NCI-H1930 (cell line): ENCODE measurements at places on chromosomes 4 and X.

DNA sequence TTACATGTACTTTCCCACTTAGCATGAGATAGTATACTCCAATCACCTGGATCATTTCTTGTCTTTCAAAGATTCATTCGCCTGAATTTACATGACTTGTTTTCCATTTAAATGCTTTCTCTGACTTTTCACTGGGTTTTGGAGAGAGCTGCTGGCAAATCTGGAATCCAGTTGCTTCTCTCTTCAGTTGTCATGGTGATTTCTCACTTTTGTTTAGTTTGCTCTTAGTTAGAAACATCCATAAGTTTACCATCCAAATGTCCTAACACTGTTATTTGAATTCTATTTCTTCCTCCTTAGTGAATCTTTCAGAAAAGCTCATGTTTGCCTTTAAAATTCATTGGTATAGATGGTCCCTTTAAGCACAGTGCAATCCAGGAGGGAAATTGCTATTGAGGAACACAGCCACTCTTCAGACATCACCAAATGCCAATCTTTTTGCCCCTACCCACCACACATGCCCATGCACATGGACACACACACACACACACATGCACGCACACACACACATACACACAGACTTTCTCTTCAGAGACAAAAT lies 51.7 kb downstream of the REELD1 start:
- no peak for DNase-seq

DNA sequence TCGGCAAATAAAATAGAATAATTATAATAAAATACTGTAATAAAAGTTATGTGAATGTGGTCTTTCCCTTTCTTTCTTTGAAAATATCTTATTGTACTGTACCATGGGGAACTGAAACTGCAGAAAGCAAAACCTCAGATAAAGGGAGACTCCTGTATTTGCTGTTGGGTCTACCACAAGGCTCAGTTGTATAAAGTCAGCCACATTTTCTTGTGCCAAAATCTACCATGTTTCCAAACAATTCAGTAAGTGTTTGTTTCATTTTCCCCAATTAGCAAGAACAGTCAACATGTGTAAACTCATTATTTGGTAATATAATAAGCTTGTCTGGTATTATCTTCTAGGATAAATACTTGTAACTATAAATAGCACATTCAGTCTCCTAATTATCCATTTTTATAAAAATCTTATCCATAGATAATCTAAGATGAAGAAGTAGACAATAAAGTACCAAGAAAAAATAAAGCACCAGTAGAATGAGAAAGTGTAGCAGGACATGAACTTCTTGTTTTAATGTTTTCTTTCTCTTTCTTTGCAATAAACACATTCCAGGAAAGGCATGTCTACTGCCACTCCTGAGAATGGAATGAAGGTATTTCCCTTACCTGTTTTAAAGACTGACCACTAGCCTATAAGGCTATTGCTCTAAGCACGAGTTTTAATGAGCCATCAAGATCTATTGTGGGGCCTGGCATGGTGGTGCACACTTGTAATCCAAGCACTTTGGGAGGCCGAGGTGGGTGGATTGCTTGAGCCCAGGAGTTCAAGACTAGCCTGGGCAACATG lies 15.0 kb upstream of the OTUD4 start:
- no peak for DNase-seq

DNA sequence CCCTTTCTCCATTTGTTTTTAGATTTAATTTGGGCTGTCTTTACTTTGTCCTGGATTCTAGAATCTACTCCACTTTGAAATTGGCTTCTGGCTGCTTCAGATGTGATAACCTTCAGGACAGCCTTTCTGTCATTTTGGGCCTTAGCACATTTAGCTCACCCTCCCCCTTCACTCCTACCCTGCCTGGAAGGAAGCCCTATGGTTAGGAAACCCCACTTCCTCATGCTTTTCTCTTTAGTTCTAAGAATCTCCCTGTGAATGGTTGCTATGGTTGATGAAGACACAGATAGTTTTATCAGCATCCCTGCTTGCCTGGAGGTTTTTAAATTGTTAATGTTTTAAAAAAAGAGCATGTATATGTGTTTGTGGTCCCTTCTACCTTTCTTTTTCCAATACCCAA lies 100.7 kb upstream of the PTPN13 start:
- DNase-seq, result no peak

DNA sequence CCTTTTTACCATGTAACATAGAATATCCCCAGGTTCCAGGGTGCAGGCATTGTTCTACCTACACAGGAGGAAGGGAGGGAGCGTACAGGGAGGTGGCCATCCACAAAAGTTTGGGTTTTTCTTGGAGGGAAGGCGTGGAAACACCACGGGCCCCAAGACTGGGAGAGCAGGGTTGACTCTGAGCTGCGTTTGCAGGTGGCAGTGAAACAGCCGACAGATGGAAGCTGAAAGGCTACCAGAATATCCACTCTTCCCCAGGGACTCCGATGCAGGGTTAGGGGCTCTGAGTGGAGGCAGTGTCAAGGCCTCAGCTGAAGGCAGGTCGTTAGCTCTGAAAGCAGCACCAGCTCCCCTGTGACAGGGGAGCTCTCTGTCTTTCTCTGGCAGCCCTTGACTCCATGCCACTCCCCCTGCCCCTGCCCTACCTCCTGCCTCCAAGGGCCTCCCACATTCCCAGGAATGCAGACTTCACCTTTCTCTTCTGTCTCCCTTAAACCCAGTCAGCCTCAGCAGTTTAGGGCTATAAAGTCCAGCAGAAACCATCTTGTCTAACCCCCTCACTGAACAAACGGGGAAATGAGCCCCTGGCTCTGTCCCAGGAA lies 14.0 kb upstream of the GLOD5 start:
- no peak for DNase-seq

DNA sequence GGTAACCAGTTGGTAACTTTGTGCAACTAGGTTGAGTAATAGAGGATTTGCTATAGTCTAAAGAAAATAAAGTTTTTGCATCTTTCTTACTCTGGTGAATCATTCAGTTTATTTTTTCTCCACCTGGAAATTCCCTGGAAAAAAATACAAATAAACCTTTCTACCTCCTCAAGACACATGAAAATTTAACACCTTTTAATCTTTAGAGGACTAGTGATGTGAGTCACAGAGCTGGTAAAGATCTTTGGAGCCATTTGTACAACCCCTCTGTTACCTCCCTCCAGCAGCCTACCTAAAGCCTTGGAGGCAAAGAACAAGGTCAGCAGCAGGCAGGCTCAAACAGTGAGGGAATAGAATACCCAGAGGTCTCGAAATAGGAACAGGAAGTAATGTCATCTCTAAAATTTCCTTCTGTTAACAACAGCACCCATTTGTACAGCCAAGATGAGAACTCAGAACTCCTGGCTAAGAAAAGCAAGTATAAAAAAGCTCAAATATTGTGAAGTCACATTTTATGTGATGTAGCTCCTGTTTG lies 10.2 kb upstream of the MAOB start:
- no peak for DNase-seq

DNA sequence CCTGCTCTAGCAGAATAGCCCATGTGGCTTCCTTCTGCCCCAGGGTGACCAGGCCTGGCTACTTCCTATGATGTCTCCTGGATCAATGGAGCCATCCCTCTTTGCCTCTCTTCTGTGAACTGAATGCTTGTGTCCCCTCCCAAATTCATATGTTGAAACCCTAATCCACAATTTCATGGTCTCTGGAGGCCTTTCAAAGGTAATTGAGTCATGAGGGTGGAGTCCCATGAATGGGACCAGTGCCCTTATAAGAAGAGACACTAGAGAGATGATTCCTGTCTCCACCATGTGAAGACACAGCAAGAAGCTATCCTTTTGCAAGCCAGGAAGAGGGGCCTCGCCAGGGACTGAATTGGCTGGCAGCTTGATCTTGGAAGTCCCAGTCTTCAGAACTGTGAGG lies 18.4 kb downstream of the CCKAR start:
- no peak for DNase-seq

DNA sequence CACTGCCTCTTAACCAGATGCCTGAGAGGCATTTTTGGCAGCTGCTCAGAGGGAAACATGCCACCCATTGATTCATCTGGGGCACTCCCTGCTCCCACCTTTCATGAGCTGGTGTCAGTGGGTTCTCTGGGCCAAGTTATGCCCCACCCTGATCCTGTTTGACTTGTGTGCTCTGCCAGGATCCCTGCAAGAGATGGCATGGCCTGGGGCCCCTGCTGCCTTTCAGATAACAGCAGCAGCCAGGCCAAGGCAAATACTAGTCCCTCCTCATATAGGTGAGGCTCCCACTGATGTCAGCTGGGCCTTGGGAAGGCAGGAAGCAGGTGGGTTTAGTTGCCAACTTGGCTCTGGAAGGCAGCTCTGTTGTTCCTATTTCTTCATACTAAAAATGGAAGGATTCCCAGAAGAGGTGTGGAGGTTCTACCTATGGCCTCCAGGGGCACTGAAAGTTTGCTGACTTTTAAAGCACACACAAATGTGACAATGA lies 192.9 kb upstream of the RBPJ start:
- DNase-seq, result no peak

GRCh38 chrX:123871309-123871708 lies 11.5 kb downstream of the XIAP start:
- no peak for DNase-seq

GRCh38 chrX:22246620-22247019 lies 26.1 kb upstream of the CBLL2 start:
- no peak for DNase-seq

DNA sequence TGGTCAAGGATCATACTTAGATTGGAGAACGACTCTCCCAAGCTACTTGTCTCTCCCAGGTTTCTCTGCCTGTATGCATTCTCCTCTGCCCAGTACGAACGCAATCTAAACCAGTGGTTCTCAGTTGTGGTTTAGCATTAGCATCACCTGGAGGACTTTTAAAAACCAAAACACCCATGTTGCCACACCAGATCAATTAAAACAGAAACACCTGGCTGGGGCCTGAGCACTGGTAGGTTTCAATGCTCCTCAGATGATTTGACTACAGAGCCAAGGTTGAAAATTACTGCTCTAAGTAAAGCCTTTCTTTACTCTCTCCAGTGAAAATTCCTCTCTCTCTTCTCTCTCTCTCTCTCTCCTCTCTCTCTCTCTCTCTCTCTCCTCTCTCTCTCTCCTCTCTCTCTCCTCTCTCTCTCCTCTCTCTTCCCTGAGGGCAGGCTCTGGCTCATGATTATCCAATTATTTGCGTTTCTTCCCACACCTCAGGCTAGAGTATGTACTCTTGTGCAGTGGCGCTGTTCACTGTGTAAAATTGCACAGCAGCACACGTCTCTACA lies 153.7 kb upstream of the FGF13 start:
- no peak for DNase-seq

GRCh38 chr4:53732661-53733060 lies 141.4 kb upstream of the LNX1 start:
- DNase-seq, result no peak
